ENCODE measurements at places on chromosomes 11 and 22.

DNA sequence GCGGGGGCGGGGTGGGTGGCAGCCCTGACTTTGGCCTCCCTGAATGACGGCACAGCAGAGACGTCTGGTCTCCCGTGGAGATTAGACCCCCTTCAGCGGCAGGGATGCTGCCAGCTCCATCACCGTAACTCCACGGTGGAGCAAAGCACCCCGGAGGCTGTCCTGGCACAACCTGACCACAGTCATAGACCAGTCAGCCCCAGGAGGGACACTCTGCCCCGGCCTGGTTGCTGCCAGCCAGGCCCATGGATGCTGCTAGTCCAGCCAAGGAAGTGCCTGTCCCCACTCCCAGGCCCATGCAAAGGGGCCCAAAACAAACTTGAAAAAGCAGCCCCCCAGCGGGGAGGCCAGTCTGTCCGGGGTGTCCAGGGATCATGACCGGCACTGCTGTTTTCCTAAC, 11.5 kb upstream of the ANO1 start:
- no peak for DNase-seq

GRCh38 chr11:128424851-128425285, 162.5 kb downstream of the ETS1 start:
- DNase-seq = no peak

DNA sequence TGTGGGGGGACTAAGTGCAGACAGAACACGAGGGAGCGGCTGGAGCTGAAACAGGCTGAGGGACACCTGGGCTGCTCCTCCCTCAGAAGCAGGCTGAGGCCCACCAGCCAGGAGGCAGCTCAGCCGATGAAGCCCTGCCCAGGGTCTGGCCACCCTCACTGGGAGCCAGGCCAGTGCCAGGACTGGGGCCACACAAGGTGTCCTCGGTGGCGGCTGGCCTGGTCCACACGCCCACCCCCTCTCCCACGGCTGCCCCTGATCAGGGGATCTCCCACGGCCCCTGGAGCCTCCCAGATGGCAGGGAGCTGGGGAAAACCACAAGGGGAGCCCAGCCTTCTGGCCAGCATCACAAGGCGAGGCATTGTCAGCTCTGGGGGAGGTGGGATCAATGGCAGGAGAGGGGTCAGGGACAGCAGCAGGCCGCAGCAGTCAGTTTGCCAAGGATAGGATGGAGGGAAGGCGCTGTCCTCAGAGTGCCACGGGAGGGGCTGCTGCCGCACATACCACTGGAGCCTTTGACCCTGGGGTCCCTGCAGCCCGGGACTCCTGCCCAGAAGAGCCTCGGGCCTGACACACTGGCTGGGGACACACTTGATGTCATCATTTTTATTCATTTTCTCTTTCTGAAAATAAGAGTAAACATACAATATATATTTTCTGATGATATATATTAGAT, 11.7 kb upstream of the RASL10A start:
- no peak for DNase-seq

GRCh38 chr11:128928400-128928799, 14.3 kb downstream of the TP53AIP1 start:
- no peak for DNase-seq

GRCh38 chr22:48268293-48268692, 1505.8 kb downstream of the TBC1D22A start:
- DNase-seq = no peak

DNA sequence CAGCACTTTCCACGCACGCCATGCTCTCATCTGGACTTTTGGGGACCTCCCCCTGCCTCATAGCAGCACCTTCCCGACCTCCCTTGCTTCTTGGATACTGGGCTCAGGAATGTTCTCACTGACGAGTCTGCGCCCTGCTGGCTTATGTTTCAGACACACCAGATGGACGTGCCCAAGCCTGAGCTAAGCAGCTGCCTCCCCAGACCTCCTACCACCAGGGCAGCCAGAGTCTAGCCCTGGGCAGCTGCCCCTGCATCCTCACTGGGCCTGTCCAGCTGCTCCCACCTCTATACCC, 13.2 kb upstream of the RGL4 start:
- DNase-seq = no peak

DNA sequence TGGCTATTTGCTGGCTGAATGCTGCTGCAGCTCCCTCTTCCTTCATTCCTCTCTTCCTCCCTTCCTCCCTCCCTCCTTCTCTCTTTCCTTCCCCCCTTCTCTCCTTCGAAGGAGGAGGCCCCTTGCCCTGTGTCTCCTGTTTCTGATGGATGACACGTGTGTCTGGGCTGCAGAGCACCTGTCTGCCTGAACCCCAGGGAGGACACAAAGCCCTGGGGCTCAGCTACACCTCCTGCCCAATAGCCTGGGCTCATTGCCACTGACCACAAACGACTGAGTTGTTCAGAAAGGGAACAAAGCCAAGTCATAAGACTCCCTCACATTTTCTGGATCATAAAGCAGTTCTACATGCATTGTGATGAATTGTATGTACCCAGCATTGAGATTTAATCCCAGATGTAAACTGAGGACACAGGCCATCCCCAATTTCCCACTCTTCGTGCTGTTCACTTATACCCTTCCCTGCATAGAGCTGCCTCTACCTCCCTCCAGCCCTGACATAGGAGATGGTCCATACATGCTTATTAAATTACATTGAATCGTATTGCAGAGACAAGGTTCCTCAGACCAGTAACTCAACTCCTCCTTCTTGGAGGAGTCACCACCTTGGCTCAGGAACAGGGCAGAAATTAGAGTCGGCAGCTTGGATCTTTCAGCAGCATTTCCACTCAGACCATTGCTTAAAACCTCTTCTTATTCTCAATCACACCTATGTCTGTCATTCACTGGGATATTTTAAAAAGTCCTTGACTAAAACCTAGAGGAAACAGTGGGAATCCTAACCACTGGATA, 1.2 kb downstream of the CSRP3 start:
- no peak for DNase-seq
